ENCODE measurements at places on chromosomes 5 and 9.

- DNase-seq = peak; percentile 80
These were observed 23.7 kb downstream of the ACTL7A start for GRCh38 chr9:108885643-108886348.

GRCh38 chr5:24480952-24481351 lies 163.8 kb downstream of the CDH10 start:
- no peak for DNase-seq

- DNase-seq = peak; percentile 20
These were observed 39.7 kb downstream of the FABP6 start for GRCh38 chr5:160269017-160269416.

DNA sequence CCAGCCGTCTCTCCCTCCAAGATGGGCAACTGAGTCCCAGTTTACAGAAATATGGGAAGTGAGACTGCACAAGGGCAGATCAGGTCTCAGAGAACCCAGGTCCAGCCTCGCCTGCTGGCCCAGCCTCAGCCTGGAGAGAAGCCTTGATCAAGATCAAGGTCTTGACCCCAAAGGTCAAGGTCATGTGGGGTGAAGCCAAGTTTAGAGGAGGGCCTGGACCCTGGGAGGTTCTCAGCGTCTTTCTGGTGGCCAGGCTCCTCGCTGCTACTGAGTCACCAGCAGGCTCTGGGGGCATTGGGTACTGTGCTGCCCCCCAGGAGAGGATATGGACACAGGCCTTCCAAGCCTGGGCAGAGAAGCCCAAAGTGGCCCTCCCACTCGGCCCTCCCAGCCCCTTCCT lies 8.8 kb downstream of the IPPK start:
- no peak for DNase-seq

DNA sequence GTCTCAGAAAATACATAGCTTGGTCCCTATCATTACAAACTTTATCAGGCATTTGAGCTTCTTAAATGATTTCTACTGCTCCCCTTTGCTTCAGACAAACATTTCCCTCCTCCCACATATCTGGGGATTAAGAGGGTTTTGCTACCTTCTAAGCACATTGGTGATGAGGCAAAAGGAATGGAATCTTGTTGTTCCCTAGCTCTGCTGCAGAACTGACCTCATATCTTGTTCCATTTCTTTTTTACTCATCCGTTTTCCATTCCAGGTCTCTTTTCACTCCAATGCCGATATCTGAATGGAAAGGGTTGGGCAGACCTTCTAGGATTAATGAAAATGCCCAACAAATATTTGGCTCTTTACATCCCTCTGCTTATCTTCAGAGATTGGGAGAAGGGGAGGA lies 444.6 kb downstream of the ZNF608 start:
- peak; percentile 69 for DNase-seq

DNA sequence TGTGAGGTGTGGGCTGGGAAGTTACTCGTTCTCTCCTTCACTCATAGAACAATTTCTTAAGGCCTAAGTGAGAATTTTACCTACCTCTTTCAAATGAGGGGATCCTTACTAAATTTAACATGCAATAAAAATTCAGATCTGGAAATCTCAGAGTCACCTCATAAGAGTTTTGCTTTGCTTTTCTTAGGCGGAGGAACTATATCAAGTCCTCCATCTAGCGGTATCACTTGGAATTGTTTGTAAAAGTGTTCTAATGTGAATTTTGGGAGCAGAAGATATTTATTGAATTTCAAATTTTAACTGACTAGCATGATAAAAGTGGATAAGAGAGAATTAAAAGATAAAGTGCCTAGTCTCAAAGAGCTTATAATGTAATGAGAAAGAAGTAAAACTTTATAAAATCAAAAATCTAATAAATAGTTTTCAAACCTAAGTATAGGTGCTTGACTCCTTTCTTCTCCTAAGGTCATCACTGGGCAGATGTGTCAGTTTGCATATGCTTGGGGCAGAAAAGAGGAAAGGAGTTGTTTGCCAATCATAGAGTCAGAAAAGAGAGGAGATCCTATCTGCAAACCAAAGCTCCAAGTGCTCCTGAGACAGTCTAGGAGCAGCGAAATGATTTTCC lies 145.7 kb upstream of the DAB2 start:
- DNase-seq = peak; percentile 55

GRCh38 chr5:157549283-157549629 lies 26.3 kb downstream of the ADAM19 start:
- peak; percentile 73 for DNase-seq

GRCh38 chr5:26009742-26010141 lies 1028.6 kb downstream of the CDH9 start:
- DNase-seq = no peak

DNA sequence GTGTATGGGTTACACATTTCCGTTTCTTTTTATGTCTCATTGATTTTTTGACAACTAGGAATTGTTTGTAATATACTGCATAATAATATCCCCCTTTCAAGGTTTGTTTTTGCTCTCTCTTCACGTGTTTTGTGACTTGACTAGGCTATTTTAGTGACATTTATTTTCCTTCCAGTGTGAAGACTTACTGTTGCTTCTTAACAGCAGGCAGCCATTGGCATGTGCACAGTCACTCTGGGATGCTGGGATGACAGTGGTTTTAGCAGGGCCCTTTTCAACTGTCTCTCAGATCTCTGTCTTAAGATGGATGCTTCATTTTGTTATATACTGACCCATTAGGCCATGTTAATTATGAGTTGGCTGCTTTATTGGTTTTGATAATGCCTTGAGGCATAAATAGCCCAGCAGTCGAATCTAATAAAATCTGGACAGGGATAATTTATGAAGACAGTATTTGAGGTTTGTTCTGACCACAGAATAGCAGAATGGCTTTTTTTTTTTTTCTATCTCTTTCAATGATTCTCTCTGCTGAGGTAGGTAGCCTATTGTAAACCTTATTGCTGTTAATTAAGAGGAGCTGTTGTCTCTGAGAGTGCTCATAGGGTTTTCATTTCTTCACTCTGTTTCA lies 536.0 kb downstream of the GABRG2 start:
- no peak for DNase-seq

- DNase-seq = no peak
These were observed 10.8 kb downstream of the SPAAR start for GRCh38 chr9:35920051-35920620.

DNA sequence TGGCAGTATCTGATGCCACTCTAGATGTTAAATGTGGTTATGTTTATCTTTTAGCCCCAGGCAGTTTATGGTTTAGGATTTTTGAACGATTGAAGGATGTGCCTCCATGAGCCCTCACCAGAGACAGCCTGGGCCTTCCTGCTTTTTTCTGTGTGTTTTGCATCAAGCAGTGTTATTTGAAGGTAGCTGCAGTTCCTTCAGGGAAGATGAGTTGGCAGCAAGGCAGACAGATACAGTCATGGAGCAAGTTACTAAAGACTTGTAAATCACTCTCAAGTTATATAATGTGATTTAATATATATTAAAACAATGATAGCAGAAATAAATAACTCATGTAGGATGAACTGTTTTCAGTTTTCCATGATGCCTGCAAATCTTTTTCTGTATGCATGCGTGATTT lies 204.9 kb downstream of the CD180 start:
- DNase-seq = no peak

DNA sequence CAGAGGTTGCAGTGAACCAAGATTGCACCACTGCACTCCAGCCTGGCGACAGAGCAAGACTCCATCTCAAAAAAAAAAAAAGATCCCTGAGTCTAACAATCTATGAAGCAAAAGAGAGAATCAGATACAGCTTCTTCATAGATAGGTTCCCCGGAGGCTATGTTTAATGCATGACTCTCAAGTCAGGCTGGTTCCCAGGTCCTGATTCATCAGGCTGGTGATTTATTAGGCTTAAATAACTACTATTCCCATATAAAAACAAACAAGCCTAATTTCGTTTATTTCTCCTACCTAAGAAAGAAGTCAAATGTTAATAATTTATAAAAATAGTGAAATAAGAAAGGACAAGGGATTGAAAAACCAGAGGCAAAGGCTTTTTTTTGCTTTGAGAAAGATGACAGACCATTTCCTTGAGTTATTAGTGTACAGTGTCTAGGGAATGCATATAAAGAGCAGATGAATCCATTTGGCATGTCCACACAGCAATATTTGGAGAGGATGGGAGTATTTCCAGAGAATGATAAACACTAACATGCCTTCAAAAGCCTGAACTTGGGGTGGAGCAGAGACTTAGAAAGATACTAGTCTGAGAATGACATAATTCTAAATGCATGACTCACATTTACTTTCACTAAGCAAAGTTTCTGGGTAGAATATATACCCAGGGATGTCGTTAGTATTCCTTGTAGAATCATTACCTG lies 115.3 kb downstream of the NREP start:
- DNase-seq = peak; percentile 67

DNA sequence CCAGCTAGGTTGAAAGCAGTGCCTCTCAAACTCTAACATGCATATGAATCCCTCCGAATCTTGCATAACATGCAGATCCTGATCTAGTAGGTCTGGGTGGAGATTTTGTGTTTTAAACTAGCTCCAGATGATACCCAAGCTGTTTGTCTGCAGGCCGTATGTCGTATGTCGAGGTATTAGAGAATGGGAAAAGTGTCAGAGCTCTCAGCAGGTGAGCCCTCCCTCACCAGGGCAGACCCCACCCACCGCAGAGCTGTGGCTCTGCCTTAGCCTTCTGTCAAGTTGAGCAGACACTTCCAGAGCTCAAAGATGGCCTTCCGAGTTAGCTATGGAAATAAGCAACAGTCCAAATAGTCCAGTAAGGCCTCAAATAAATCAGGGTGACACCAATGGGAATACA lies 83.2 kb upstream of the MAP3K1 start:
- DNase-seq = no peak

DNA sequence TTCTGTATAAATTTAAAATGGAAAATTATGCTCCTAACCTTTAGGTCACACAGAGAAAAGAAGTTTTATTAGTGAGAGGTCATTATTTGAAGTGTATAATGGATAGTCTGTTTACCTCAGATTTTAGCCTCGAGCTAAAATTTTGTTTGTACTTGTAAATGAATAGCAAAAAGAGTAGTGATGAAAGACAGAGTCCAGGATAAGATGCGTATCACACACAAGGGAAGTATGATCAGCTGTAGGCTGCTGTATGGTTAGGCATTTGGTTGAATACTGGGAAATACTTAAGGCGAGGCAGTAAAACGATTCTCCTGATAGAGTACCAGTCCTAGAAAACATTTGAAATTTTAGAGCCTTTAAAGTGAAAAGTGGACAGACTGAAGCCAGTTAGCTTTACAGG lies 92.7 kb downstream of the FBXL7 start:
- no peak for DNase-seq

DNA sequence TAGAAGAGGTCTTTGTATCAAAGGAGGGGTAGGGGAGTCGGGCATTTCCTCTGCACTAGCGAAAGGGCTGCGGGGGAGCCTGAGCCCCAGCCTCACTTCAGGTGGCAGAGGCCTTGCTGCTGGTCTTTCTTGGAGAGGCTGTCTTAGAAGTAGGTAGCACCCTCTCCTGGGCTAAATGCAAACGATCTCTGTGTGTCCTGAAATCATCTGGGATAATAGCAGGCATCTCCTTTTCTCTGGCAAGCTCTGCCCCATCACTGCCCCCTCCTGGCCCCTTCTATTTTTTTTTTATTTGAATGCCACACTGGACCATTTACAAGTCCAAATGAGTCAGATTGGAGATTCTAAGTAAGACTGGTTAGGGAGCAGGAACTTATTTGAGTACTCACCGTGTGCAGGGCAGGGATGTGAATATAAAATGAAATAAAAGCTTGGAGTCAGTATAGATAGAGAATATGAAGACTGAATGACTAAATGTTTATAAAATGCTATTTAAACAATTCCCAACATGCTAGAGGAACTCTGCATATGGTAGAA lies 137.1 kb downstream of the FGF1 start:
- DNase-seq = peak; percentile 94

DNA sequence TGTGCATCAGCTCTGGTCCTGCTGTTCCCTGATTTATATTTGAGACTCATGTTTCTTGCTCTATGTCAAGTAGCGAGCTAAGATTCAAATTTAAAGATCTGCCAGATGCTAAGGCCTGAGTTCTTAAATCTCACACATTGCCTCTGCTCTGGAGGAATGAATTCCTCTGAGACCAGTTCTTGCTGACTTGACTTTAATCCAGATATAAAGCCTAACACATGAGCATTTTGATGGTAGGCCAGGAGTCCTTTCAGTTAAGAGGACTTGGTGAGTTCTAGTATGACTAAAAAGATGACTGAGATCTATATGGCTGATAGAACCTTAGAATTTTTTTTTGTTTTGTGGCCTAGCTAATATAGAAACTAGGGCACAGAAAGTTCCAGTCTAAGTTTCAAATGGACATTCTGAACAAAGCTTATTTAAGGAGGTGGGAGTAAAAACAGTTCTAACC lies 1.3 kb upstream of the INIP start:
- DNase-seq = peak; percentile 57

DNA sequence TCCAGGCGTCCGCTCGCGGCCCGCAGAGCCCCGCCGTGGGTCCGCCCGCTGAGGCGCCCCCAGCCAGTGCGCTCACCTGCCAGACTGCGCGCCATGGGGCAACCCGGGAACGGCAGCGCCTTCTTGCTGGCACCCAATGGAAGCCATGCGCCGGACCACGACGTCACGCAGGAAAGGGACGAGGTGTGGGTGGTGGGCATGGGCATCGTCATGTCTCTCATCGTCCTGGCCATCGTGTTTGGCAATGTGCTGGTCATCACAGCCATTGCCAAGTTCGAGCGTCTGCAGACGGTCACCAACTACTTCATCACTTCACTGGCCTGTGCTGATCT lies 294 bp downstream of the ADRB2 start:
- no peak for DNase-seq

DNA sequence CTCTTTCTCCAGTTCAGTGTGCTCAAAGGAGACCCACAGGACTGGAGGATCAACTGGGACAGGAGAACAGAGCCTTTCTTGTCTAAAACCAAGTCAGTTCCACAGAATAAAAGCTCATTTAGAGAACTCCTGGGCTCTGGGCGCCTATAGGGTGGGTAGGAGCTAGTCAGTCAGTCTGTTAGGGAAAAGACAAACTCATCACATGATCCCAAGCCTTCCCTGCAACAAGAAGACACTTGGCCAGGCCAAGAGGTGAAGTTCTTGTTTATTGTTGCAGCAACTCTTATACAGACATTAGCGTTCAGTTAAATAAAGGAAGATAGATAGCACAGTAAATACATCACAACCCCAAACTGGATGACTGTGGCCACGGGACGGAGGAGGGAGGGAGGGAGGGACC lies 102.3 kb downstream of the ENTREP1 start:
- no peak for DNase-seq

- peak; percentile 80 for DNase-seq
These were observed 100.2 kb upstream of the CCDC112 start for GRCh38 chr5:115396688-115397087.

DNA sequence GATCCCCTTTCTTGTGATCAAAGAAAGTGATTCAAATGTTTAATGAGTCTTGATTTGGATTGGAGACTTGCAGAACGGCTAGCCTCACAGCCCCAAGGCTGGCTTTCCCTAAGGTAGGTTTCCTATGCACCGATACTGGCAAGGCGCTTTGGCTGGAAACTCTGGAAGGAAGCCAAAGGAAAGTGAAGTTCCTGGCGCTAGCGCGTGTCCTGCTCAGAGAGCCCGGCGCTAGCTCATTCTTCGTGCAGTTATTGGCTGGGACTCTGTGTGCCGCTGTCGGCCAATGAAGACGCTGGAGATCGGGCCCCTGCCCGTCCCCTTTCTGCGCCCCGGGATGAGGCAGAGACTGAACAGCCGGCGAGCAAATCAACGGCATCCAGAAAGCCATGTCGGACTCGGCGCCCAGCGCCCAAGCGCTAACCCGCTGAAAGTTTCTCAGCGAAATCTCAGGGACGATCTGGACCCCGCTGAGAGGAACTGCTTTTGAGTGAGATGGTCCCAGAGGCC lies at the start of gene PCDHGC3:
TSS of gene PCDHGC3 (plus strand) at position 342 of the 507 bp plus-strand sequence. CDS start at position 493, 151 bp downstream.
- DNase-seq = peak; percentile 97
